ENCODE measurements at places on chromosomes 11 and 22.
A peak's percentile ranks its signal among the peaks of the same experiment; 100 is the strongest.

DNA sequence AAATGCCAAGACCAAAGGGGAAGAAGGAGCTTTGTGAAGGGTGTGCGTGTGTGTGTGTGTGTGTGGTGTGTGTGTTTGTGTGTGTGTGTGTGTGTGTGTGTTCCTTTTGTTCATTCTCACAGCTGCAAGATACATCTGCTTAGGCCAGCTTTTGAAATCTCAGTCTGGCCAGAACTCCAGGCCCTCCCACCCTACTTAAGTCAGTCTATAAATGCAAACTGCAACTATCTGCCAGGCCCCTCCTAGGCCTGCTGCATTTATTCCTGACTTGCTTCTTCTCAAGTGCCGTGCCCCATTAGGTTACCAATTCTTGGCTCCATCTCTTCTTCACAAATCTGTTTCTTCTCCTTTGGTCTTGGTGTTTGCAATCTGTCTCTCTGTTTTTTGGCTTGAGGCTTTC, 21.6 kb upstream of the RIC3 start:
- DNase-seq = no peak

DNA sequence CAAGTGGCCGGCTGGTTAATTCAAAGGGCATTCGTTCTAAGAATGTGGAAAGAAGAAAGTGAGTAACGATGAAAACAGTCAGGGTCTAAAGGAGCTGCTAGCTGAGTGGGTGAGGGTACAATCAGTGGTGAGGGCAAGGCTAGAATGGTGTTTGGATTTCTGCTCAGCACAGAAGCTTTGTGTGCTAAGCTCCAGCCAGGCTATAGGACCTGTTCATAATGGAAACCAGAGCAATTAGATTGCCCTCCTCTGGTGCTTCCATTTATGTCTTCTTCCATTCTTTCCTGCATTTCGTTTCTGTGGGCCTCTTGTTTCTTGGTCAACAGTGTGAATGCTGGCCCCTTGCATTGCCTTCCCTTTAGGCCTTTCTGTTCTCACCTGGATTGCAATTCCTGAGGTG, 572.9 kb upstream of the CHORDC1 start:
- no peak for DNase-seq

DNA sequence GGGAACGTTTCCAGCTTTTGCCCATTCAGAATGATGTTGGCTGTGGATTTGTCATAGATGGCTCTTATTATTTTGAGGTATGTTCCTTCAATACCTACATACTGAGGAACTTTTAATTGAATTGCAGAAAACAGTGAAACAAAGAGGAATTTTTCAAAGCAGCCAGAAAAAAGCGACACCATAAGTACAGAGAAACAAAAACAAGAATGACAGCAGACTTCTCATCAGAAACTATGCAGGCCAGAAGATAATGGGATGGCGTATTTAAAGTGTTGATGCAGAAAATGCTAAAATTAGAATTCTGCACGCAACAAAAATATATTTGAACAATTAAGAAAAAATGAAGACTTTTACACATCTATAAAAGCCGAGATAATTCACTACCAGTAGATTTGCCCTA, 95.4 kb upstream of the TIMP3 start:
- DNase-seq = no peak

- DNase-seq = no peak
Measured at GRCh38 chr22:16651217-16651616, 58.6 kb upstream of the CCT8L2 start.

DNA sequence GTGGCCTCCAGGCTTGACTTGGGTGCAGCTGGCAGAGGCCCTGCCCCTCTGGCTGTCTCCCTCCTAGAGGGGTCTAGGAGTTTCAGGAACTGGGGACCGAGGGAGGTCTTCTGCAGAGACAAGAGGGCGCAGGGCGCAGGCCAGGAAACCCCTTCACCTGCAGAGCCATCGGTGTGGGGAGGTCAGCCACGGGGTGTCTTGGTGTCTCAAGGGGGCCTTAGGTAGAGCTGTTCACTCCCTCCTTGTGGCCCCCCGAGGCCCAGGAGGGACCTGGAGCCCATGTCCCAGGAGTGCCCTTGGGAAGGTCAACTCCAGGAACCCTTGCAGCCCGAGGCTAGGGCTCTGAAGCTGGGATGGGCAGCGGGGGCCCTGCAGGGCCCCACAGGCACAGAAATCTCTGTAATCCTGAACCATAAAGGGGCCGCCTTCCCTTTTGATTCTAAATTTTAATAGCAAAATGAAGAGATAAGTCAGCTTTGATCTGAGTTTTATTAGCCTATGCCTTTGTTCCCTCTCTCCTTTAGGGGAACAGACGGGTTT, 31.4 kb upstream of the TH start:
- DNase-seq = no peak

DNA sequence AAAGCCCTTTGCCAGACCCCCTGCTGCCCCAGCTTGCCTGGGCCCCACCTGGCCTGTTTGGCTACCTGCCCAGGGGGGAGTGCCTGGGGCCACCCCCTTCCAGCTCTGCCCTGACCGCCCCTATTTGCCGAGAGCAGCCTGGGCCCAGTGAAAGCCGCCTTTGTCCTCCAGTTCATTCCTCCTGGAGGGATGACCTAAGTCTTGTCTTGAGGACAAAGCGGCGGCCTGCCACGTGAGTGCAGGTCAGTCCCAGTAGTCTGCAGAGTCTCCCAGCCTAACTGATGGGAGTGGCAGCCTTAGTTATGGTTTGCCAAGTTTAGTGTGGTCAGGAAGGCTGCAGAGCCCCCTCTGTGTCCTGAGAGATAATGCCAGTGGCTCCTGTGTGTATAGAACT, 115.9 kb upstream of the CRYBB3 start:
- no peak for DNase-seq

DNA sequence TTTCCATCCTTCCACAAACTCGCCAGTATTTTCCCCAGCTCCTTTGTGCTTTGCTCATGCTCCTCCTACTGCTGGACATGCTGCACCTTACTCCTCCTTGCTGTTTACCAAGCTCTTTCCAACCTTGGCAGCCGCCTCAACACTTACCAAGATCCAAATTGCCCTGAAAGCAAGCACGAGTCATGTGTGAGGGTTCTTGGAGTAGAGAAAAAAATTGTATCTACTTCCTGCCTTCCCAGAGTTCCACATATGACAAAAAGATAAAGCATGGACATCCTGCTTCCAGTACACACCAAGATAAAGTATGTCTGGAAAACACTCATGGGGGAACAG, 767.5 kb downstream of the NTM start:
- DNase-seq = no peak

DNA sequence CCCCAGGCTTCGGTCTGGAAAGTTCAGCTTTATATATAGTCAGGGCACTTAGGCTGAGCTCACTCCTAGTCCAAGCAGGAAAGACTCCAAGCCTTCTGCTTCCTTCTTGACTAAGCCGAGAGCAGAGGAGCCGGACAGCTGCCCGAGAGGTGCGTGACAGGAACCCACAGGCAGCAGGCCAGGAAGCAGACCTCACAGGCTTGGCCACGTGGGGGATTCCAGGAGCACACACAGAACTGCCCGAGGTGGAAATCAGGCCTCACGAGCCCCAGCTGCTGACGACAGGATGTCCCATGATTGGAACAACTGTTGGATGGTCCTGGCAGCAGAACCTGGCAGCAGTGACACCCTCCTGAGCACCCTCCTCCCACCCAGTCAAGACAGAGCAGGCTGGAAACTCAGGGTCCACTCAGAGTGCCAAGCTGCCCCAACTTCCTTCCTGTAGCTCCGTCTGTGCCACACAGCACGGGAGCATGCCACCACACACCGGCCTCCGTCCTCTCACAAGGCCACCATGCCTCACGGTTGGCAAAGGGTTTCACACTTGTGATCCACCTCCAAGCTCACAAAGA, 5.4 kb downstream of the PLA2G6 start:
- peak; percentile 26 for DNase-seq

GRCh38 chr11:64796047-64796756, 6.8 kb downstream of the MAP4K2 start:
- DNase-seq = no peak

DNA sequence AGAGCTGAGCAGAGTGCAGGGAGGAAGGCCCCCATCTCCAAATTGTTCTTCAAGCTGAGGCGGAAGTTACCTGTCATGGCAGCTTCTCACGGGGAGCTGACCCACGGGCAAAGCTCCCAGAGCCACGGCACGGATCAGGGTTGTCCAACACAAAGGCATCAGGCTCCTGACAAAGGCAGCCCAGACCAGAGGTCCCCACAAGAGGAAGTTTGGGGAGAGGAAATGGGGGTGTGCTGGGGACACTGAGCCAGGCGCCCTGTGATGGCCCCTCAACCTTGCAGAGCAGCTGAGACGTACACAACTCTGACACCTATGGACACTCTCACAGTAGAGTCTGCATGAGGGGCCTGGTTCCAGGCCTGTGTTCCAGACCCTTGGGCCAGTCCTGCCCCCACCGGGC, 95.6 kb downstream of the CTTN start:
- no peak for DNase-seq

- DNase-seq = no peak
Measured at GRCh38 chr11:49208006-49208721, at the start of gene FOLH1. FOLH1 (minus strand) TSS chr11:49208602; CDS start chr11:49208409, 193 bp downstream.

- no peak for DNase-seq
Measured at GRCh38 chr11:77309401-77310085, 8.1 kb upstream of the GDPD4 start.

DNA sequence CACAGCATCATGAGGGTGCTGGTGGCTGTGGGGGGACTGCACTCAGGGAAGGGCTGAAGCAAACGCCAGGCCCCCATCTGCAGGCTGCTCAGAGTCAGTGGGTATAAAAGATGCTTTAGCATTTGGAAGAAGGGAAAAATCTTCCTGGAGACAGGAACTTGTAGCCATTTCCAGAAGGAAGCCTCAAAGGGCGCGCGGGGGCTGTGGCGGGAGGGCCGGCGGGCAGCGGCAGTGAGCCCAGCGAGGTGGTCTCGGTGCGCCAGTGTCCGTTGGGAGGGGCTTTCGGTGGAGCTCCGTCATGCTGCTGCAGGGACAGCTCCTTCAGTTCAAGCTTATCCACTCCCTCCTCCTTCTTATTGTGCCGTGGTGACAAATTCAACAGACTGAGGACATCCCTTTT, 63.0 kb upstream of the PITPNB start:
- no peak for DNase-seq

DNA sequence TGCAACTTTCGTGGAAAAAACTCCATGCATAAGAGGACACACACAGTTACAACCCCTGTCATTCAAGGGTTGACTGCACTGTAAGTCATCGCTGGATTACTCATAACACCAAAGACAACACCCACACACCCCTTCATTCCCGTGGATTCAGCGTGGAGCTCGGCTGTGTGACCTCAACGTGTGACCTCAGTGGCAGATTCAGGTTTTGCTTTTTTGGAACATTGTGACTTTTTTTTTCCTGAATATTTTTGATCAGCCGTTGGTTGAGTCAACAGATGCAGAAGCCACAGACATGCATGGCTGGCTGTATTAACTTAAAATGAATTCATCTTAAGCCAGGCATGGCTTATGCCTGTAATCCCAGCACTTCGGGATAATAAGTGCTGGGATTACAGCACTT, 19.7 kb upstream of the MUC5AC start:
- DNase-seq = no peak

DNA sequence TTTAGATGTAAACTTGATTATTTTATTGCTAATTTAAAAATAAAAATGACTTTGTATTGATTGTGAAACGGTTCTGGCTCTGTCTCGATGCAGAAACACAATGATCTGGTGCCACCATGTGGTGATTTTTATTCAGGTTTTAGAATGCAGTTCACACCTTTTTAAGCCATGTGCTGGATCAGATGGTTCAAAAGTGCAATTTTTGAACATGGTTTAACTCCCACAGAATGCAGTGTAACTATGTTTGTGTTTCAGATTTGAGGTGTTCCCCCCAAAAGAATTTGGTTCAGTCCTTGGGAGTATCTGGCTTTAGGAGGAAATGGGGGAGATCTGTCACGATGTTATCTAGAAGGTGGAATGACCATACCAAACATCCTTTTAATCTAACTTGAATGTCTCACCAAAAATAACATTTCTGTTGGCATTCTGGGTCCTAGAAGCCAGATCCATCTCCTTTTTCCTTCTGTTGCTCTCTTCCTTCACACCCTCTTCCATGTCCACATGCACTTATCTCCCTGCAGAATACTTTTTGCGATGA, 7.9 kb downstream of the MRPL16 start:
- peak; percentile 49 for DNase-seq

DNA sequence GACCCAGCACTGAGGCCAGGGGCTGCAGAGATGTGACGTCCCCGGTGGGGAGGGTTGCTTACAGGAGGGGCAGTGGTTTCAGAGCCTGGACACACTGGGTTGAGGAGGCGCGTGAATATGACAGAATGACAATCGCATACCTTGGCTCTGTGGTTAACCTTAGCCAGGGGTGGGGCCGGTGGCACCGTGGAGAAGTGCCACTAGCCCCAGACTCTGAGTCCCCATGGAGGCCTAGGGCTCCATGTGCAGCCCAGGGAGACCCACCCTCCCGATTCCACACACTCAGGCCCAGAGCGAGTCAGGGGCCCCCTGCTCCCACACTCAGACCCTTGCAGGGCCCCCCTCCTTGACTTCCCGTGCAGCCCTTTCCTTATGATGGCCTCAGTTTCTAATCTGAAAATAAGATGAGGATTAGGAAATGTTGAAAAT, 3.6 kb upstream of the ACR start:
- DNase-seq = peak; percentile 1

DNA sequence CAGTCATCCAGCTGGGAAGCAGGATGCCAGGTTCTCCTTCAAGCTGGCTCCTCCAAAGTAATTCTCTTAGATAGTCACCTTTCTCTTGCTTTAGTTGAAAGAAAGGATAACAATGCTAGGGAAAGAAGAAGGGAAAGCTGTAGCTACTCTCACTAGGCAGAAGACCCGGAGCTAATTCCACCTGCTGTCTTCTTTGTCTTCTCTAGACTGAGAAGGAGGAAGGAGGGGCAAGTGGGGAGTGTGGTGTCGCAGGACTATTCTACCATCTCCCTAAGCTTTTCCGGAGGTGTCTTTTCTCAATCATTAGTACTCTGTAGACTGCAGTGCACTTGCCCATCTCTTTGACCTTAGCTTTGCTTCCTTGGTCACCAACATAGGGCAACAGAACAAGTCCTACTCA, 162.8 kb downstream of the NCAM1 start:
- DNase-seq = no peak

Measured in effector CD4-positive, alpha-beta T cell (primary cell).